ENCODE measurements at places on chromosomes 1 and 21.
A peak's percentile ranks its signal among the peaks of the same experiment; 100 is the strongest.

GRCh38 chr21:41993744-41994143 lies 16.4 kb downstream of the ZBTB21 start:
- no peak for DNase-seq

- no peak for DNase-seq
Measured at GRCh38 chr1:52629667-52630066, 3.3 kb upstream of the SHISAL2A start.

DNA sequence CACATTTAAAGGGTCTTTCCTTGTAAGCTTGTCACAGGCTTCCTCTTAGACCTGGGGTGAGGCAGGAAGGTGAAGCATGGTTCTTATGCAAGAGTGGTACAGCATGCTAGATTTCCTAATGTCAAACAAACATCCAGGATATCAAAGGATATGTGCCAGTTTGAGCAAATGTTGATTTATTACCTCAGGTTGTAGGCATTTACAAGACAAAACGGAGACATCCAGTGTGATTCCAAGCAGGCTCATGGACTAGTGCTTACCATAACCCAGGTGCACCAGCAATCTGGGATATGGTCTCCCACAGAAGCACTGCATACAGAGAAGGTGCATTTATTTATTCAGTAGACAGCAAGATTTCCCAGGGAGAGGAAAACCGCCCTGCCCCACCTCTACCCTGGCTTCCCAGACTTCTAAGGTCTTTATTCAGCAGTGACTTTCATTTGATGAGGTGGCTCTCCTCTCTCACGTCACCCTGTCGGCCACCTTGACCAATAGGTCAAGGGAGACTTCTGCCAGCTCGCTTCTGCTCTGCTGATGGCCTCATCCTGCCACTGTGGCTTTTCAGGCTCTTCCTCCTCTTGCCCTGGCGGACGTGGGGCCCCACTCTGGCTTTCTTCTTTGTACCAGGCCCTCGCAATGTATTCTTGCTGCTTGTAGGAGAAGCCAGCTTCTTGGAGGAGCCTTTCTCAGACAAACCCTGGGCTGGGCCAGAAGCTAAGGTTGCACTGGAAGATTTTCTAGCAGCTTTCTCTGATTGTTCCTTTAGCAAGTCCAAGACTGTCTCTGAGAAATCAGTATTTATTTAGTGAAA lies 25.6 kb downstream of the HHIPL2 start:
- DNase-seq, result no peak

- DNase-seq, result no peak
Measured at GRCh38 chr1:11874258-11874562, 15.5 kb upstream of the NPPB start.

GRCh38 chr1:43235451-43236121 lies 34.2 kb upstream of the TMEM125 start:
- DNase-seq, result no peak

DNA sequence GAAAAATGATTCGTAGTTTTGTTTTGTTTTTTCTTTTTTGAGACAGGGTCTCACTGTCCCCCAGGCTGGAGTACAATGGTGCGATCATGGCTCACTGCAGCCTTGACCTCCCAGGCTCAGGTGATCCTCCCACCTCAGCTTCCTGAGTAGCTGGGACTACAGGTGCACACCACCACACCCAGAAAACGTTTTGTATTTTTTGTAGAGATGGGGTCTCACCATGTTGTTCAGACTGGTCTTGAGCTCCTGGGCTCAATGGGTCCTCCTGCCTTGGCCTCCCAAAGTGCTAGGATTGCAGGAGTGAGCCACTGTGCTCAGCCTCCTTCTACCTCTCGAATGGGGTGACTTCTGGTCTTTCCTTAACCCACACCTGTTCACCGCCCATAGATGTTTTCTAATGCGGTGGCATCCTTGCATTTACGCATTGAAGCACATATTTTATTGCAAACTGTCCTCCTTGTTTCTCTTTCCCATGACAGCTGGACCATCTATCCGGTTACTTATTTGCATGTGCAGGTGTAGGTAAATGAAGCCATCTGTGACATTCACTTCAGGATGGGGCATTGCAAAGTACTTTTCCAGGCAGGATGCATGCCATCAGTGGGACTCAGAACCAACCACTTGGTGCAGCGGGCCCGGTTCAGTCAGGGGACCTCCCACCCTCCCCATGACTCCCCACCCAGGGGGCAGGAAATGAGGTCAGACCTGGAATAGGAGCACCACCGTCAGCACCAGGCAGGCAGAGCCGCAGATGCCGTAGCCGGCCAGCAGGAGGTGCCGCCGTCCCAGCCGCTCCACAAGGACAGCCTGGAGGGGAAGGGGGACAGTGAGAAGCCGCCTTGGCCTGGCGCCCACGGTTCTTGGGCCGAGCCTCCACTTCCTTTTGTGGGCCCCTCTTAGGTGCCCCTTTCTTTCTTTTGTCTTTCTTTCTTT lies 16.5 kb downstream of the SLC2A7 start:
- peak; percentile 85 for DNase-seq

- no peak for DNase-seq
Measured at GRCh38 chr1:154446292-154446691, 41.1 kb downstream of the IL6R start.

- no peak for DNase-seq
Measured at GRCh38 chr21:33663241-33663640, 20.9 kb downstream of the ITSN1 start.

DNA sequence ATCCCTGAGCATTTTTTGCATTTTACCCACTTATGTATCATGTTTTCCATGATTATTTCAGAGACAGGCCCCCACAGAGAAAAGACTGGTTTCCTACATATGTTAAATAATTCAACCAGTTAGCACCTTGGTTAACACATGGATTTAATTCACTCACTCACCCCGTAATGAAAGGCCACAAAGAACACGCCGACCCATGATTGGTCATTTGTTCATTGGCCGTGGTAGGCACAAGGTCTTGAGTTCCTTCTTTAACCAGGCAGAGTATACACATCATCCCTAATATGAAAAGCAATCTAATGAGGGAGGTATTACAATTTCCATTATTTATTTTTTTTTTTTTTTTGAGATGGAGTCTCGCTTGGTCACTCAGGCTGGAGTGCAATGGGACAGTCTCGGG lies 50.6 kb downstream of the RPS6KA1 start:
- no peak for DNase-seq

DNA sequence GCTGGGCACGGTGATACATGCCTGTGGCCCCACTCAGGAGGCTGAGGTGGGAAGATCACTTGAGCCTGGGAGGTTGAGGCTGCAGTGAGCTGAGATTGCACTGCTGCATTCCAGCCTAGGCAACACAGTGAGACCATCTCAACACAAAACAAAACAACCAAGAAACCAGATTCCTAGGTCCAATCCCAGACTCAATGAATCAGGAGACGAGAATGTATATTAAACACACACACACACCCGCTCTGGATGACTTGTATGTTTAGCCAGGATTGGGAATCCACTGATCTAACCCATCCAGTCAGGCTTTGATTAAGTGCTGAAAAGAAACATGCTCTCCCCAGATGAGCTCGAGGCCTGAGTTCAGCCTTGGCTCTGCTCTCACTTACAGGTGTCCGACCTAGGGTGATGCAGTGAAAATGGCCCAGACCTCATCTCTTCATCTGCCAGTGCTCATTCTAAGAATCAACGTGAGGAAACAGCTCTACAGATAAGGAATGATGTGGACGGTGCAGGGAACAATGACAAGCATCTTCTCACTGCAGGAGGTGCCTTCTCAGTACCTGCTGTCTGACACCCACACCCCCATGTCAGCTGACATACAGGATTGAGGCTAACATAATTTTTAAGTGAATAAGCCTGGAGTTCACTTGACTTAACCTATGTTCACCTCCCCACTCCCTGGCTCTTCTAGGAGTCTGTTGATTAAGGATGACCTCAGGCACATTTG lies 15.3 kb upstream of the SRSF4 start:
- no peak for DNase-seq

DNA sequence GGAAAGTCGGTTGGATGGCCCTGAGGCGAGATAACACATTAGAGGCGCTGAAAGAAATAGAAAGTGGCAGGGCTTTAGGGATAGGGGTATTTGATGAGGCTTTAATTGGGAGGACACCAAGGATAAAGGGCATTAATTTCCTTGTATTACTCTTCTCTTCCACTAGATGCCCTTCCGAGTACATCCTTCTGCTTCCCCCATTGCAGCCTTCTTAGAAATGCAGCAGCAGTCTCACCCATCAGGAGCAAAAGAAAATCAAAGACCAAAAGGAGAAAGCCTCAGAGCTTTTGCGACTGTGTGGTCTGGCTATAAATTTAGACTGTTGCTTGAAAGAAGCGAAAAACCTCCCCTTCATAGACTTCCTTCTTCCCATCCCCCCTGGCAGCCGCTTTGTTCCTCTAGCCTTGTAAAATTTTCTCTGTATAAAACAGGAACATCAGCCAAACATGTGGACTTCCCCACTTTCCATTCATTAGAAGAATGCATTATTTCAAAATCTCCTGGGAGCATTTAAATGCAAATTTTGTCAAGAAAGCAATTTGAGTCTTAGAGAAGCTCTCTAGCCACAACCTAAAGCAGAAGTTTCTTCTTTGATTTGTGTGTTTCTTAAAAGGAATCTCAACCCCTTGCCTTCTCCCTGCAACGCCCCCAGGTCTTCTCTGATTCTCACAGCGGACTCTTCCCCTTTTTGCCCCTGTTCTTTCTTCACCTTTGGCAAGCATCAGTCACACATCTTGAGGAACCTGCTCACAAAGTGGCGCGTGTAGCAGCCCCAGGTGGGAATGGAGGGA lies 76.6 kb downstream of the NDUFS5 start:
- no peak for DNase-seq

DNA sequence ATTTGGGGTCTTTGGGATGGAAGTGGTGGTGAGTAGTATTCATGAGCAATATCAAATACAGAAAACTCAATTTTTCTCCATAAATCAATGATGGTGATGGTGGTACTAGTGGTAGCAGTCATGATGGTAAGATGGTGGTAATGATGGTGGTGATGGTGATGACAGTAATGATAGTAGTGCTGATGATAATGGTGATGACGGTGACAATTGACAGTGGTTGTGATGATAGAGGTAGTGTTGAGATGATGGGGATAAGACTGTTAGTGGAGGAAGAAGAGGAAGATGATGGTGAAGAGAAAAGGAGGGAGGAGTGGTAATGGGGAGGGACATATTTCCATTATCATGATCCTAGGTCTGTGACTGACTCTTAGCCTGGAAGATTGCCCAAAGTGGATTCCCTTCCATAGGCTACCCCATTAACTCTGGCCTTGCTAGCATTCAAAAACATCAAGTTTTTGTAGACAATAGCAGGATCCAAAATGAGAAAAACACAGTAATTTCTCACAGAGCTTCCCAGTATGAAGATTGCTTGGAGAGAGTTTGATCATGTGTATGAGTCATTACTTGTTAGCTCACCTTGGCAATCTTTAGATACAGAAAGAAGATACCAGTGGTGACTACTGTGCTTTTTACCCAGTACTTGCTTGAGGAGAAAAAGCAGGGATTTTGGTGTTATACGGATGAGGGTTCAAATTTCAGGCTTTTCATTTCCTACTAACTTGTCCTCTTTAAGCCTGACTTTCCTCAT lies 93.9 kb downstream of the ATP1A1 start:
- DNase-seq, result no peak

DNA sequence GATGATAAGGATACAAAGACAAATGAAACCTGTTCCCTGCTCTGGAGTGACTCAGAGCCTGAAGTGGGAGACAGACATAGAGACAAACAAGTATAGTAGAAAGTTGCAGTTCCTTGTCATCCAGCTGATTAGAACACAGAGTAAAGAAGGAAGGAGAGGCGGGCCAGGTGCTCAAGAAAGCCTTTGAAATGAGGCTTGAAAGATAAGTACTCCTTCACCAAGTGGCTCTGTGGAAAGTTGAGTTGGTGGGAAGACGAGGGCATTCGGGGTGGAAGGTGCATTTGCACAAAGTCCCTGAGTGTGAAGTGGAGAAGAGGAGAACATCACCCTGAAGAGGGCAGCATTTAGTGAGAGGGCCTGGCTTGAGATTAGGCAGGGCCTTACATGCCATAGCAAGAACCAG lies 17.0 kb downstream of the MARK1 start:
- DNase-seq, result no peak

GRCh38 chr1:91761295-91761721 lies 124.6 kb downstream of the TGFBR3 start:
- no peak for DNase-seq

DNA sequence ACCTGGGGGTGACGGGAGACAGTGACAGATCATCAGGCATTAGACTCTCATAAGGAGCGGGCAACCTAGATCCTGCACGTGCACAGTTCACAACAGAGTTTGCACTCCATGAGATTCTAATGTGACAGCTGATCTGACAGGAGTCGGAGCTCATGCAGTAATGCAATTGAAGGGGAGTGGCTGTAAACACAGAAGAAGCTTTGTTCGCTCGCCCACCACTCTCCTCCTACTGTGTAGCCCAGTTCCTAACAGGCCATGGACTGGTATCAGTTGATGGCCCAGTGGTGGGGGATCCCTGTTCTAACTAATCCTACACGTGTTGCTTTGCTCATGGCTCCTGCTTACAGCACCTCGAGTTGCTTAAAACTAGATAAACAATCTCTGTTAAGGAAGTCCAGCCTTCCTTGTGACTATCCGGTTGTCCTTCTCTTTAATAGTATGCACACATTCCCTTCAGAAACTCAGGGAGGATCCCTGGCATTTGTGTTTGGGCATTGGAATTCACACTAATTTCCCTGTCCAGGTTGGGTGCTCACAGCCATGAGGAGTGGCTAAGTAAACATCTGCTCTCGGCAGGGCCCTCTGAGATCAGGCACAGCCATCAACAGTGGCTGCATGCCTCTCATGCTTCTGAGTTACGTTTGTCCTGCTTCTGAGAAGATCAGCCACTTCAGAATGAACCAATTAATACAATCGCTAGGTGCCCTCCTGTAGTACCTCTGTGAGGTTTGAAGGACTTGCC lies 21.1 kb upstream of the F3 start:
- no peak for DNase-seq

DNA sequence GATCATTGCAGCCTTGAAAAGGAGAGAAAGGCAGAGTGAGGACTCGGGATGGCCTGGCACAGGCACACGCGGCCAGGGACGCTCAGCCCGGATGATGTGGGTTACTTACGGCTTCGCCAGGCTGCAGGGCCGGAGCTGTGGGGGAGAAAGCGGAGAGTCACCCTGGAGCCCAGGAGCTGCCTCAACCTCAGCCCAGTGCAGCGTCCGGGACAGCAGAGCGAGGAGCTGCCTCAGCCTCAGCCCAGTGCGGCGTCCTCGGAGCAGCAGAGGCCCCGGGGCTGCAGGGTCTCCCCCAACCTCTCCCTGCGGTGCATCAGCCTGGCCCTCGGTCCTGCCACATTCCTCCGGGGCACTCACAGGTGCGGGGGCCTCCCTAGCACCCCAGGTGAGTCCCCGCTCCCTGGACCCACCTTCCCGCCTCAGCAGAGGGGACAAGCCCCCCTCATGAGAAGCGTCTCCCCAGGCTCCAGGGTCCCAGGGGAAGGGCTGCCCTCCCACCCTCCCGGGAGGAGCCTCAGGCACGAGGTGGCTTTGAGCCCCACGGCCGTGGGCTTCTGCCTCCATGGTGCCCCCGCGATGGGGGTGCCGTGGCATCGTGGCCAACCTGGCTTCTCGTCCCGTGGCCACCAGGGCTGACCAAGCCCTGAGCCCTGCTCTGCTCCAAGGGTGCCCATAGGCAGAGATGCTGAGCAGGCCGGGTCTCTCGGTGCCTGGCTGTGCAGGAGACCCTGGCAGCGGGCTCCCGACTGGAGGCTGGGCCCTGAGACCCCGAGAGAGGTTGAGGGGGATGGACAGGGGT lies 10.5 kb upstream of the RNF223 start:
- peak; percentile 66 for DNase-seq

- DNase-seq, result peak; percentile 81
Measured at GRCh38 chr1:154502066-154502743, at the start of the genes SHE and TDRD10. Gene SHE, minus strand, starts transcription at chr1:154502412. Its CDS starts 386 bp downstream, at chr1:154502026. Gene TDRD10, plus strand, starts transcription at chr1:154502219. Its CDS starts 4,685 bp downstream, at chr1:154506904.

GRCh38 chr1:210405316-210405715 lies 76.6 kb downstream of the HHAT start:
- no peak for DNase-seq

GRCh38 chr1:54404939-54405897 lies 976 bp downstream of the SSBP3 start:
- peak; percentile 85 for DNase-seq

Data from spleen (tissue), 13 donors.